Fibroblast of lung (primary cell): ENCODE measurements at places on chromosomes 1 and 21. TPM values are rescaled to one million over a fixed set of nuclear protein-coding genes. Genes with fewer than 3 reads are reported as not detected.

GRCh38 chr1:214067397-214067796, 79.6 kb downstream of the PROX1 start:
- DNase-seq = no peak

DNA sequence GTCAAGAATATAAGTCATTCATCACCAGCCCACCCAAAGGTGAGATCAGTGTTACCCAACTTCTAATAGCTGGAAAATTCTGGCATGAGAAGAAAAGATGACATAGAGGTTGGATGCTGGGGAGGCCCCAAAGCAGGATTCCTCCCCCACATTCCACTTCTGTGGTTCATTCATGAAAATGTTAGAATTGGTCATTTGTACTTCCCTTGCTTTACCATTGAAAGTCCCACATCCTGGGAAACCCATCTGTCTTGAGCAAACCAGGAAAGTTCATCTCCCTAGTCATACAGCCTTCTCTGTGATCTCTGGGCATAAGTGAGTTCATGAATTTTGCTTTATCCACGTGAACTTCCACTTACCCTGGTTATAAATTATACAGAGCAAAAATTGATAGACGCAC, 66.8 kb downstream of the SERINC2 start:
- no peak for DNase-seq

GRCh38 chr1:238153253-238153652, 262.5 kb upstream of the ZP4 start:
- DNase-seq = no peak

GRCh38 chr1:159594625-159595405, 7.2 kb downstream of the APCS start:
- no peak for DNase-seq

DNA sequence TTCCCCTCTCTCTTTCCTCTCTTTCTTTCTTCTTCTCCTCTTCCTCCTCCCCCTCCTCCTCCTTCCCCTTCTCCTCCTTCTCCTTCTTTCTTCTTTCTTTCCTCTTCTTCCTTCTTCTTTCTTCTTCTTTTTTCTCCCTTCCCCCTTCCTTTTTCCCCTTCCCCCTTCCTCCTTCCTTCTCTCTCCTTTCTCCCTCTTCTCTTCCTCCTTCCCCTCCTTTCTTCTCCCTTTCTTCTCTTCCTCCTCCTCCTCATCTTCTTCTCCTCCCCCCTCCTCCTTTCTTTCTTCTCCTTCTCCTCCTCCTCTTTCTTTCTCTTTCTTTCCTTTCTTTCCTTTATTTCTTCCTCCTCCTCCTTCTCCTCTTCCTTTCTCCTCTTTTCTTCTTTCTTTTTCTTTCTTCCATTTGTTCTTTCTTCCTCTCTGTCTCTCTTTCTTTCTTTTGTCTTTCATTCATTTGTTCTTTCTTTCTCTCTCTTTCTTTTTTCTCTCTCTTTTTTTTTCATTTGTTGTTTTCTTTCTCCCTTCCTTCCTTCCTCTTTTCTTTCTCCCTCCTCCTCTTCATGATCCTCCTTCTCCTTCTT, 26.5 kb downstream of the HRNR start:
- DNase-seq = no peak

- no peak for DNase-seq
These were observed 31.9 kb downstream of the NPHP4 start for GRCh38 chr1:5960336-5960735.

SLAMF6 gene
- total RNA-seq = not detected in 2 replicates

DNA sequence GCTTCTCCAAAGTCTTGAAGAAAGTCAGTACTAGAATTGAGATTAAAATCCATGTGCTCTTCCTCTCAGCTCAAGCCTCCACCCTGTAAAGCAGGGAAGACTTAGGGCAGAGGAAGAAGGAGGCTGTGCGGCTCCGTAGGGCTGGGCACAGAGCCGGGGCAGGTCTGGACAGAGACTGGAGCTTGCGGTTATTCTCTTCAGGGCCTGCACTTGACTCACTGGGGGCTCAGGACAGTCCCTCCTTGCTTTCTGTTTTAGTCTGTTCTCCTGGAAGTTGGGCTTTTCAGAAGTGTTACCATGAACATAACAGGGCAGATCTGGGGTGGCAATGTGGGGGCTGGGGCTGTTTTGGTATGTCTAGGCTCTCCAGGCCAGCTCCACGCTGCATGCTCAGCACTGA, 21.6 kb upstream of the TRABD2B start:
- DNase-seq = no peak

DNA sequence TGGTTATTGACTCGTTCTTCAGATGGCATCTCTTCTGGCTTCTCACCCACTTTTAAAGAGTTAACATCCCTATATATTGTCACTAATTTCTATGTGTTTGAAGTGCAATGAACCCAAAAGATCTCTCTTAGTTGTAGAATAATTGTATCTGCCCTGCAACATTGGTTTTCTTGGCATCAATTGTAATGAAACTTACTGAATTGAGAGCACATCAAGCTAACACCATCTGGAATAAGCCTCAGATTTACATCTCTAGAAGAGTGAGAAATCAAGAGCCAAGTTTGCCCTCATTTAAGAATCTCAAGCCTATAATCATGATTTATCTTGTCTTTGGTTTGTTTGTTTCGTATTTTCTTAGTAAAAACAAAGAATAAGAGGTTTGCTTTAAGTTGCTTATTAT, 372.6 kb upstream of the LRRC7 start:
- DNase-seq = no peak

FYB2 gene
- not detected in 2 replicates for total RNA-seq

GRCh38 chr1:155598842-155599331, 11.1 kb upstream of the MSTO1 start:
- peak; percentile 32 for DNase-seq

DNA sequence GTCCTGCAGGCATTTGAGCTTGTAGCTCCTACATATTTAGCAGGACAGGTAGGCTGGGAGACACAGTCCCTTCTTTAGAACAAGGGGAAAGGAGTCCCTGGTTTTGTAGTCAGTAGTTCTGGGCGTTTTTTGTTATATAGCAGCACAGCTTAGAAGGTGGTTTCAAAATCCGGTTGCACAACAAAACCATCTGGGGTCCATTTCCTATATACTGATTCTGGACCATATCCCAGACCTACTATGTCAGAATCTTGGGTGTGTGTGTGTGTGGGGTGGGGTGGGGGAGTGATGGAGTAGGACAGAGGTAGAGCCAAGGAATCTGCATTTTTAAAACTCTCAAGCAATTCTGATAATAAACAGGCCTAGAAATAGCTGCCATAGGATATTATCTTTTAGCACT, 21.6 kb downstream of the METTL13 start:
- no peak for DNase-seq

DNA sequence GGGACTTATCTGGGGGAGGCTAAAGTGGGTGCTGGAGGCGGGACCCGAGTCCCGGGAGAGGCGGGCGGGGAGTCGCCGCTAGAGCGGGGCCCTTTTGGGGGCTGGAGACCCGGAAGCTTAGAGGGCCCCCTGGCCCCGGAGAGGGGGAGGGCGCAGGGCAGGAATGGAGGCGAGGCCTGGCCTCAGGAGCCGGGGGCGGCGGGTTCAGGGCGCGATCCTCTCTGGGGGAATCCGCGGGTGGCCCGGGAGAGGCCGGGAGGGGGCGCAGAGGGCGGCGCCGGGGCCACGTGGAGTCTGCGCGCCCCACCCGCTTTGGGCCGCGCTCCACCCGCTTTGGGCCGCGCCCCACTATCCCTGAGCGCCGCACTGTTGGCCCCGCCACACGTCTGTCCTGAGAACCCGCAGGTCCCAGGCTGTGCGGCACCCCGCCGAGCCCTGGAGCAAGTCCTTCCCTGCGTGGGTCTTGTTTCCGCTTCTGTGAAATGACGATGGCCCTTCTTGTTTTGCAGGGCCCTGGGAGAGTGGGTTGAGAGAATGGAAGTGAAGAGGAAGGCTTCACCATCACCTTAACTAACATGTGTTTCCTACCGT, 84.4 kb downstream of the NKAIN1 start:
- DNase-seq = peak; percentile 71

- peak; percentile 43 for DNase-seq
These were observed 96.2 kb downstream of the BEND5 start for GRCh38 chr1:48680411-48681035.

- no peak for DNase-seq
These were observed 77.8 kb downstream of the LRRC7 start for GRCh38 chr1:69645477-69645876.

GRCh38 chr1:44503625-44504024, 98.6 kb downstream of the RNF220 start:
- DNase-seq = no peak

- DNase-seq = no peak
These were observed 133.3 kb downstream of the NPHP4 start for GRCh38 chr1:5858844-5859407.

MTARC1 gene
- 9.6 and 9.8 TPM in 2 replicates for total RNA-seq

GRCh38 chr1:117633423-117633822, 27.6 kb downstream of the TENT5C start:
- DNase-seq = no peak

ATP5PB gene
- 162 and 217 TPM in 2 replicates for total RNA-seq

- no peak for DNase-seq
These were observed 4.7 kb upstream of the STK40 start for GRCh38 chr1:36390411-36390810.

GBP5 gene
- total RNA-seq = under 0.01 and 0.17 TPM in 2 replicates

DNA sequence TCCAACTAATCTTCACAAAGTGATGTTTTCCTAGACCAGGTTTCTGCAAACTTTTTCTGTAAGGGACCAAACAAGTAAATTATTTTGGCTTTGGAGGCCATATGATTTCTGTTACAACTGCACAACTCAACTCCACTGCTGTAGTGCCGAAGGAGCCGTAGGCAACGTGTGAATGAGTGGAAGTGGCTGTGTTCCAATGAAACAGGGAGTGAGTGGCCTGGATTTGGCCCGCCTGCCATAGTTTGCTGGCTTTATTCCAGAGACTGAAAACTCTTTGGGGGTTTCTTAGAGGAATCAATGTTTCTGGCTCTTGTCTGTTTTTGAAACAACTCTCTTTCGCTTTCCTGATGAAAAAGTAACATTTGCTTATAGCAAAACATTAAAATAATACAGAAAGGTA, 12.6 kb upstream of the ACTL8 start:
- DNase-seq = peak; percentile 42

- peak; percentile 66 for DNase-seq
These were observed 4.1 kb upstream of the TFAP2E start for GRCh38 chr1:35568975-35569395.

DMBX1 gene
- total RNA-seq = not detected in 2 replicates

ITLN2 gene
- total RNA-seq = not detected in 2 replicates

SGIP1 gene
- 11.0 and 37.8 TPM in 2 replicates for total RNA-seq

ATF3 gene
- 14.1 and 35.7 TPM in 2 replicates for total RNA-seq

HSPA6 gene
- total RNA-seq = 0.51 and 2.3 TPM in 2 replicates

GRCh38 chr1:60791226-60791625, 291.1 kb upstream of the NFIA start:
- DNase-seq = no peak

DNA sequence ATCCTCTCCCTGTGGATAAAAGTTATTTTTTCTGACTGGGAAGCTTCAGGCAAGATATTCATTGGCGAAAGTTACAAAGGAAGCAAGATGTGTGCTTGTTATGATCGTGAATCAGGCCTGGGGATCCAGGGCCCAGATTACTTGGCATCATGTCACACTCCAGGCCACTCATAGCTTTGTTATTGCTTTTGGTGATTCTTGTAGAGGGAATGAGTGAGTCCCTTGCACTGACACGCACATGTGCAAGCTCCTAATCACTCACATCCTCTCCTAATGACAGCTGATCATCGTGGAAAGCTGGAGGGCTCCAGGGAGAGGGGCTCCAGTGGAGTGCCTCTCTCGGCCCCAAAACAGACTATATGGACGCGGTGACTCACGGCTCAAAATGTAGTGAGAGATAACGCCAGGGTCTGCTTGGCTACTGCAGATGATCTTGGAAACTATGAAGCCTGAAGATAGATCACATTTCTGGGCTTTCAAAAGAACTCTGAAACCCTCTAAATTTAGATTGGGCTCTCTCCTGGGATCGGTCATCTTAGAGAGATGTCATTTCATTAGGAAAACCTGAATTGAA, 481.1 kb upstream of the USP24 start:
- peak; percentile 97 for DNase-seq

DNA sequence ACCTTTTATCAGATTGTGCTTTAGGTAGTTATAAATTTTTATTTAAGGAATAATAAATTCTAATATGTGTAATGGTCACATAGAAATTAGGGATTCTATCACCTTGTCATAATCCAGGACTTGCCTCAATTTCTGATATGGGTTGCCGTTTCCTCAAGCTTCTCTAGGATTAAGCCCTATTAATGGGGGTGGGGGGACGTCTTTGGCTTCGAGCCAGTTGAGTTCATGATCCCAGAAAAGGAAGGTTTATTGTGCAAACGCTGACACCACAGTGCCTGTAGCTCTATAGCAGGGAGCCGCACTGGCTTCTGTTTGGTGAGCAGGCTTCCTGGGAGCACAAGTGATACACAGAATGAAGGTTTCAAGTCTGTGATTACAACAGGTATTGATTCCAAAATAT, 22.0 kb upstream of the VAMP3 start:
- no peak for DNase-seq

DNA sequence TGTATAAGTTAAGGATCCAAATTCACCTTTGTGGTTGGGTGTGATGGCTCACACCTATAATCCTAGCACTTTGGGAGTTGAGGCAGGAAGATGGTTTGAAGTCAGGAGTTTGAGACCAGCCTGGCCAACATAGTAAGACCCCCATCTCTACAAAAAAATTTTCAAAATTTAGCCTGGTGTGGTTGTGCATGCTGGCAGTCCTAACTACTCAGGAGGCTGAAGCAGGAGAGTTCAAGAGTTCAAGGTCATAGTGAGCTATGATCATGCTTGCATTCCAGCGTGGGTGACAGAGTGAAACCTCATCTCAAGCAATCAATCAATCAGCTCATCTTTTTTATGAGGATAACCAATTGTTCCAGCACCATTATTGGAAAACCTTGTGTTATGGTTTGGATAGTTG, 16.5 kb upstream of the SLC1A7 start:
- no peak for DNase-seq

GRCh38 chr1:20302108-20302471, 11.4 kb downstream of the VWA5B1 start:
- no peak for DNase-seq

DNA sequence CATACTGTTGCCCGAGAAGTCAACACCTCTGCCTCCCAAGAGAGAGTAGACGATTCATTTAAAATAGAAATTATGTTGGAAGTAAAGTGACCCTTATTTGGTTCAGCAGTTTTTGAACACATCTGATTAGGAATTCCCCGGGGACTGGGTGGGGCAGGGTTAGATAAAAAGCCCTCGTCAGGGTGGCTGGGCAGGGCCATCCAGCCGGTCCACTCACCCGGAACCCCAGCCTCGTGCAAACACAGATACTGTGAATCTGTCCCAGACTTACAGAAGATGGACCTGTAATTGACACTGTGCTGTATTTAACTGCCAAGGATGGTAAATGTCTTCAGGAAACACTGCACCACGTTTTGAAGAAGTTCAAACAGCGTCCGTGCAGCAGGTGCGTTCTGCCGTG, 63.7 kb downstream of the PRDM16 start:
- DNase-seq = no peak

- DNase-seq = no peak
These were observed 4.0 kb downstream of the HCRTR1 start for GRCh38 chr1:31621498-31621820.

GRCh38 chr21:25936776-25937175, 202.0 kb downstream of the GABPA start:
- DNase-seq = peak; percentile 75
